ENCODE measurements at places on chromosomes 2 and 18.

GRCh38 chr2:12320991-12321641 is 395.6 kb upstream of the TRIB2 start:
- DNase-seq, result peak; percentile 10

- DNase-seq, result peak; percentile 65
These were observed 30.5 kb downstream of the DNMT3A start for GRCh38 chr2:25310965-25311864.

GRCh38 chr2:100235581-100235980 is 86.7 kb downstream of the LONRF2 start:
- DNase-seq, result no peak

- peak; percentile 34 for DNase-seq
These were observed 31.9 kb downstream of the CNRIP1 start for GRCh38 chr2:68287580-68288441.

DNA sequence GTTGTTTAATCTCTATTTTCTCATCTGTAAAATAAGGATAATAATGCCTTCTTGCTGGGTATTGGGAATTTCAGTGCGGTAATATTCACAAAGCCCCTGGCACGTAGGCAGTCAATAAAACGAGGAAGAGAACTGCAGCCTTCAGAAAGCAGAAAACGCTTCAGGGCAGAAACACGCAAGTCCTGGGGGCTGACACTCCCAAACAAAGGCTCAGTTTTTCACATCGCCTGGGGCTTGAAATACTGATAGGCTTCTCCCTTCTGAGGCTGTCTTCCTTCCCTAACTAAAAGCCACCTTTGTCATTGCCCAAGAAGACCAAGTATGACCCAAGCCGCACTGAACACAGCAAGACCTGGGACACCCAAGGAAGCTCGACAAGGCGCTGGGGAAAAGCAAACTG is 32.4 kb downstream of the TMEM177 start:
- no peak for DNase-seq

- no peak for DNase-seq
These were observed 48.3 kb downstream of the WDFY1 start for GRCh38 chr2:223896833-223897311.
